ENCODE measurements at places on chromosomes 4 and X. TPM values are rescaled to one million over a fixed set of nuclear protein-coding genes. Genes with fewer than 3 reads are reported as not detected.

CXCL3 gene
- total RNA-seq = 7.3 TPM

ZNF711 gene
- 9.9 TPM for total RNA-seq

SPANXD gene
- total RNA-seq = not detected

PNMA5 gene
- total RNA-seq = not detected

NPNT gene
- 7.3 TPM for total RNA-seq

CTAG1A gene
- not detected for total RNA-seq

UGT2B10 gene
- total RNA-seq = not detected

PFKFB1 gene
- total RNA-seq = 0.14 TPM

SPIN2A gene
- not detected for total RNA-seq

FAM47B gene
- total RNA-seq = not detected

OPN1MW3 gene
- not detected for total RNA-seq

SMR3A gene
- total RNA-seq = not detected

RASSF6 gene
- total RNA-seq = 7.0 TPM

HTR2C gene
- total RNA-seq = not detected

ZAR1 gene
- total RNA-seq = not detected

CACNA1F gene
- total RNA-seq = not detected

COL25A1 gene
- 1.9 TPM for total RNA-seq

NUP62CL gene
- 1.8 TPM for total RNA-seq

RHOXF1 gene
- total RNA-seq = not detected

ADRA2C gene
- total RNA-seq = 2.8 TPM

AMTN gene
- not detected for total RNA-seq

RAB9B gene
- total RNA-seq = 0.34 TPM

IQCM gene
- total RNA-seq = not detected

FAM184B gene
- total RNA-seq = under 0.01 TPM

MEPE gene
- total RNA-seq = not detected

EIF4E gene
- total RNA-seq = 78.6 TPM

NXF2B gene
- not detected for total RNA-seq

F9 gene
- not detected for total RNA-seq

SLC6A14 gene
- total RNA-seq = 0.13 TPM

GAGE12F gene
- total RNA-seq = not detected

PHEX gene
- total RNA-seq = 0.04 TPM

BMX gene
- not detected for total RNA-seq

HTN1 gene
- not detected for total RNA-seq

COL4A6 gene
- total RNA-seq = 1.2 TPM

SLC10A6 gene
- total RNA-seq = not detected

FHIP1A gene
- total RNA-seq = 10.0 TPM

METAP1 gene
- 56.0 TPM for total RNA-seq

MAGEB17 gene
- total RNA-seq = not detected

MAGEA8 gene
- total RNA-seq = not detected

MAGEA1 gene
- not detected for total RNA-seq

CT45A1 gene
- not detected for total RNA-seq

NCAPG gene
- total RNA-seq = 6.2 TPM

CCKAR gene
- not detected for total RNA-seq

NEK1 gene
- 13.2 TPM for total RNA-seq

SLC49A3 gene
- total RNA-seq = 3.4 TPM

NUDT10 gene
- total RNA-seq = 5.8 TPM

CFAP99 gene
- total RNA-seq = not detected

CCNI gene
- total RNA-seq = 388 TPM

CCDC120 gene
- 6.4 TPM for total RNA-seq

TREX2 gene
- total RNA-seq = not detected

VBP1 gene
- 56.2 TPM for total RNA-seq

PRKG2 gene
- 2.3 TPM for total RNA-seq
